ENCODE measurements at places on chromosomes 6 and 20.

DNA sequence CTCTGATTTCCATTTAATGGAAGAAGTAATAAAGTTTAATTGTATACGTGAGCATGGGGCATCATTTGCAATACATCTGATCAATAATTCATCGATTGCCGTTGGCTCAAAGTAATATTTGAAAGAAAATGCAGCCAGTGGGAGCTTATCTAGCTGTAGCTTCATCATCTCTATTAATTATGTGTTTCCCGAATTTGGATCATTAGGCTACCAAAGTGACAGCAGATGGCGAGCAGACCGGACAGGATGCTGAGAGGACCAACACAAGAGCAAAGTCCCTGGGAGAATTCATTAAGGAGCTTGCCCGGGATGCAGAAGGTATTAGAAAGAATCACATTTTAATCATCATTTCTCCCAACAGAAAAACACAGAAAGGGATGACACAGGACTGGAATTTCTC is 327.1 kb downstream of the ARHGAP18 start:
- no peak for DNase-seq

GRCh38 chr6:168373389-168373788 is 53.8 kb upstream of the DACT2 start:
- no peak for DNase-seq

DNA sequence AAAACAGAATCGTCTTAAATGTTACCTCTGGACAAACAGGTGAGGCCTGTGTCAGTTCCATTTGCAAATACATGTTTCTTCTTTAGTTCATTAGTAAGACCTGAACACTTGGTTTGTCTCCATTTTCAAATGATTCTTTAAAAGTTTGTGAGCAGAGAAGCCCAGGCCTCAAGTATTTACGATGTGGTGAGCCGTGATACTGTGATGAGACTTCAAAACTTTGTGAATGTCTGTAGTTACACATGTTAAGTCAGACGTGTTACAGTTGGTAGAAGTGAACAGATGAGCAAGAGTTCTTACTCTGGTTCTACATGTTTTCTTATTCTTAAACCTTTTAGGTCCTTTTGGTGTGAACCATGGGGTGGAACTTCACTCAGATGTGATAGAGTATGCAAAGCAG is 8.5 kb downstream of the PCMTD2 start:
- no peak for DNase-seq

DNA sequence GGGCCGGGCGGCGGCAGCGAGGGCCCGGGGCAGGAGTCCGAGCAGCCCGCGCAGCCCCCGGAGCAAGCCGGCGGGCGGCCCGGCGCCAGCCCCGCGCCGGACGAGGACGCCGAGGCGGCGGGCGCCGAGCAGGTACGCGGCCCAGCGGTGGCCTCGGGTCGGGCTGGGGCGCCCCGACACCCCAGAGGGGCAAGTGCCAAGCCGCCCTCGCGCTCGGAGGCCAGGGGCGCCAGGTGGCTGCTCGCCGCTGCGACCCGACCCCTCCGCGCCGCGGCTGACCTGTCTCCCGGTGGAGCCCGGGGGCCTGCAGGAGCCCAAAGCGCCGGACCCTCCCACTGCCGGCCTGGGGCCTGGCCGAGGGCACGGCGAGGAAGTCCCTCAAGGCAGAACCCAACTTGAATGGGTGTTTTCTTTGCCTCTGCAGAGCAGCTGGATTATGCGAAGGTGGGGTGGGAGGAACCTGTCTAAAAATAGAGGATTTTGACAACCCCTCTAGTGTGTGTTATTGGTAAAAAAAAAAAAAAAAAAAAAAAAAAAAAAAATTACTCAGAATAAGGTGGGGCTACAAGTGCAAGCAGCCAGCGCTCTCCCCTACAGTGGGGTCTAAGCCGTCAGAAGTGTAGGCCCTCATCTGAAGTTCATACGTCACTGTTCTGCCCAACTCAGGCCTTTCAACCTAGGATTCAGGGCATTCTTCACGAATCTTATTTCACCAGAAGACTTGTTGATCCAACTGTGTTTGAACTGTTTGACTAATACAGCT is 609 bp downstream of the OGFRL1 start:
- no peak for DNase-seq

DNA sequence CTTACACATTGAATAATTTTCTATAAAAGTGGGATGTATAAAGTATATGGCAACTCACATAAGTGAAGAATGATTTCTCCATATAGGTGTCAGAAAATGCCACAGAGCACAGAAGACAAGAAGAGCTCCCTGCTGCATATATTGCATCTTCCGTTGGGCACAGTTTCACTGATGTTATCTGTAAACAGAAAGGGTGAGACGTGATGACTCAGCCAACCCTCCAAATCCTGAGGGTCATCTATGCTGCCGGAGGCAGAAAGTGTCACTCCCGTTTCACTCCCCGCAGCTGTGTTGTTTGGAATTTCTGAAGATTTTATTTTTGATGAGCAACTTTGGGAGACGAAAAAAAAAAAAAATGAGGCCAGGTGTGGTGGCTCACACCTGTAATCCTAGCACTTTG is 644.1 kb downstream of the C6orf118 start:
- DNase-seq: no peak

- no peak for DNase-seq
Measured at GRCh38 chr6:96065213-96065612, 49.4 kb downstream of the FUT9 start.

Data from cerebellar nuclear complex (tissue), 1 donor.